HS-27A (cell line): ENCODE measurements at places on chromosomes 12 and 14.

DNA sequence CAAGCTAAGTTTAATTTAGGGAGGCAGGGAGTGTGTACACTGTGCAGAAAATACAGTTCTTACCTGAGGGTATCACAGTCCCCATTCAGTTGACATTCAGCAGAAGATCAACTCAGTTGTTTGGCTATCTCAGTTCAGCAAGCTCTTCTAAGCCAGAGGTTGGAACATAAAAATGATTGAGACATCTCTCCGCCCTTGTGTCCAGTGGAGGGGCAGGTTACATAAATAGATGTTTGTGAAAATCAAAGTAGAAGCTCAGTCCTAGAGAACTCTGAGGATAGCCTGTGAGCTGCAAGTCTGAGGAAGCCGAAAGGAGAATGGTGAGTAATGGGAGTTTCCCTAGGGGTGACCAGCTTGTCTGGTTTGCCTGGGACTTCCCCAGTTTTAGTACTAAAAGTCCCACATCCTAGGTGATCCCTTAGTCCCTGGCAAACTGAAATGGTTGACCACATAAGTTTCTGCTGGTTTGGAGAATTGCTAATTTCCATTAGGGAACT, 251.4 kb upstream of the ATP2B1 start:
- no peak for DNase-seq

- no peak for DNase-seq
These were observed 57.8 kb downstream of the RIMBP2 start for GRCh38 chr12:130658145-130658911.

DNA sequence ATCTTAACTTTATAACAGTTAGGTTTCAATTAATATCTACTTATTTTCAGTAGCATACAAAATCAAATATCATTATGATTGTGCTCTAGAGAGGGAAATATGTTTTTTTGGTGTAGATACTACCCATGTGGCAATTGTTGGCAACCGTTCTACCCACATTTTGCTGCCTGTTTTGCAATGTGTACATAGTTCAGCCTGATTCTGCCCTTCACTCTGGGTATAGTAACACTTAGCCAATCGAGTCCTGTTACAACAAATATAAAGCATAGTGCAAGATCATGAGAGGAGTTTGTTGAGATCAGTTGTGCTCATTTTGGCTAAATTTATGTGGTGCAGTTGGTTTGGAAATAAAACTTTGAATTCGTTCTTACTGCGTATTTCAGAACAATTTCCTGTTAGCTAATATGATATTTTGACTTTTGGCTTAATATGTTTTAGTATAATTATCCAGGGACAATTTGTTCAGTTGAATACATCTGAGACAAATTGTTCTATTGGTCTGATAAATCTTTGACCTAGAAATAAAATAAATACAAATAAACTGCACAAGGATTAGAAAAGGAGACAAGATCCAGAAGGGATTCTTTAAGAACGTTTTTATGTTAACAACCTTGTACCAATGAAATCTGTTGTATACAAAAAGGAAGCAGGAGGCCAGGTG, 76.9 kb downstream of the ATF7IP start:
- DNase-seq = no peak

DNA sequence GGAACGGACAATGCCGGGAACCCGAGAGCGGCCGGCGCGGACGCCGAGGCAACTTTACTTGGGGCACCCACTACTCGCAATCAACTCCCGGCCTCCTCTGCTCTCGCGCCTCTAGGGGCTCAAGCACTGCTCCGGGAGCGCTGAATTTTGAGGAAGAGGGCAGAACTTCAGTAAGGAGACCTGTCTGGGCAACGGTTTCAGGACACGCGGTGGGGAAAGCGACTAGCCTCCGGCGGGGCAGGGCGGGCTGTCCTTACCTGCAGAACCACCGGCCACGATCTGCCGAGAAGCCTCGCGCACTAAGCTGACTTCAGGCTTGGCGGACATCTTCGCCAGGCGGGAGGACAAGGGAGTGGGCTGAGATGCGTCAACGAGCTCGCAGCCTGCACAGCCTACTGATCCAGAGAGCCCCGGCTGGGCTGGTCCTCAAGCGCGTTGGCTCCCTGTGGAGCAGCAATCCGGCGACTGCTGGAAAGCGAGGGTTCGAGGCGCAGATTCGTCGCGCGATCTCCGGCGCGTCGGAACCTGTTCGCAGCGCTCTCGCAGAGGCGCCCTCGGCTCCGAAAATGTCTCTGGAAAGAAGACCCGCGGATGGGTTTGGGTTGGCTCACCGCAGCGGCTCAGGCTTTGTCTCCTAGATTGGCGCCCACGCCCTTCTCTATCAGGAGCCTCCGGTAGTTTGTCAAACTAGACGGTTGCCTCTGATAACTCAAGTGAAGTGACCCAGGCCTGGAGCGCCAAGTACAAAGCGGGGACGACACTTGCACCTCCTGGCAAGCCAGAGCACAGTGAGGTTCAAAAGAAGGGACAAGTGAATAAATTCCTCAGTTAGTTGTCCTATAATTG, at the start of gene SLC25A21:
Gene SLC25A21, minus strand, starts transcription at position 583 of the 846 bp plus-strand sequence.
- DNase-seq = peak; percentile 86

DNA sequence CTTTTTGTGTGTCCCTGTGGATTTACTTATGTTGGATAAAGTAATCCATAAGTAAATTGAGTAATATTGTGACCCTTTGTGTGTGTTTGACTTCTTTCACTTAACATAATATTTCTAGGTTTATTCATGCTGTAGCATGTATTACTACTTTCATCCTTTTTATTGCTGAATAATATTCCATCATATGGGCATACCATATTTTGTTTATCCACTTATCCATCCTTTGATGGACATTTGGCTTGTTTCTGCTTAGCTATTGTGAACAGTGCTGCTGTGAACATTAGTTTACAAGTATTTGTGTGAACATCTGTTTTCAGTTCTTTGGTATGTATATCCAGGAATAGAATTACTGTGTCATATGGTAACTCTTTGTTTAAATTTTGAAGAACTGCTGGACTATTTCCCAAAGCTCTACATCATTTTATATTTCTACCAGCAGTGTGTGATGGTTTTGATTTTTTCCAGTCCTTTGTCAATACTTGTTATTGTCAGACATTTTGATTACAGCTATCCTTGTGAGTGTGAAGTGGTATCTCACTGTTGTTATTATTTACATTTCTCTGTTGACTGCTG, 25.2 kb downstream of the G2E3 start:
- DNase-seq = no peak

DNA sequence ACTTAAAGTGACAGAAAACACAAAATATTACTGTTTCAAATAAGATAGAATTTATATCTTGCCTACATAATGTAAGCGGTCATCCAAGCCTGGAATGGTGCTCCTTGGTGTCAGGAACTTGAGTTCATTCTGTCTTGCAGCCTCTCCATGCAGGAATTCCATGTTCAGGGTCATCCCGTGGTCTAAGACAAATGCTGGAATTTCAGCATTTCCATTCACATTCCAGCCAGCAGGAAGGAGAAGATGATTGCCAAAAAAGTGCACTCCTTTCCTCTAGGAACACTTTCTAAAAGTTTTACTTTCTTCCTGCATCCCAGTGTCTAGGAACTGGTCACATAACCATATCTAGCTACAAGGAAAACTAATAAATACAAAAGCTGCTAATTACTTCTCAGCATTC, 106.3 kb downstream of the PTPRO start:
- DNase-seq = no peak

GRCh38 chr12:32603071-32603470, 76.0 kb upstream of the DNM1L start:
- DNase-seq = no peak

GRCh38 chr14:67875175-67876006, 55.8 kb downstream of the RAD51B start:
- DNase-seq = no peak

DNA sequence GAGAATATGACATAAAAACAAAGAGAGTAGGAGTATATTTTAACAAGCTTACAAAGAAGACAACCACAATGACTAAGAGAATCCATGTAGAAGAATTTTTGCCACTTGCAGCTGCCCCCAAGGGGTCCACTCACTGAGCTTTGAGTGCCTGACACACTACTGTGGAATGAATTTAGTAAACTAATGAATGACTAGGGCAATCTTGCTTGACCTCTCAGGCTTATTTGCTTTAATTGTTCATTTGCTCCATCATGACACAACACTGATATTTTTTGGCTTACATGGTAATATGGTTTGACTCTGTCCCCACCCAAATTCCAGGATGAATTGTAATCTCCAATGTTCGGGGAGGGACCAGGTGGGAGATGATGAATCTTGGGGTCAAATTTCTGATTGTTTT, 249.1 kb upstream of the FAR2 start:
- peak; percentile 92 for DNase-seq

DNA sequence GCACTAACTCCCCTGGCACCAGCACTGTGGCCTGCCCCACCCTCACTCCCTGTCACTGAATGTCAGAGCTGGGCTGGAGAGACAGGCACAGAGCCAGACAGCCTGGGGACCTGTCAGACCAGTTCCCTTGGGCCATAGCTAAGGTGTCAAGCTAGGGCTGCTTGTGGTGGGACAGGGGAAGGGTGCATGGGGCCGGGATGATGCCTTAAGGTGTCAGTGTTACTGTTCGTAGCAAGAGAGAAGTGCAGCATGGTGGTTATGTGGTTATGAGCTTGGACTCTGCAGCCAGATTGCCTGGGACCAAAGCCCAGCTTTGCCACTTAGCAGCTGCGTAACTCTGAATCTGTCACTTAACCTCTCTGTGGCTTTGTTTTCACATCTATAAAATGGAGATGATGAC, 3.8 kb downstream of the RAPGEF3 start:
- no peak for DNase-seq

DNA sequence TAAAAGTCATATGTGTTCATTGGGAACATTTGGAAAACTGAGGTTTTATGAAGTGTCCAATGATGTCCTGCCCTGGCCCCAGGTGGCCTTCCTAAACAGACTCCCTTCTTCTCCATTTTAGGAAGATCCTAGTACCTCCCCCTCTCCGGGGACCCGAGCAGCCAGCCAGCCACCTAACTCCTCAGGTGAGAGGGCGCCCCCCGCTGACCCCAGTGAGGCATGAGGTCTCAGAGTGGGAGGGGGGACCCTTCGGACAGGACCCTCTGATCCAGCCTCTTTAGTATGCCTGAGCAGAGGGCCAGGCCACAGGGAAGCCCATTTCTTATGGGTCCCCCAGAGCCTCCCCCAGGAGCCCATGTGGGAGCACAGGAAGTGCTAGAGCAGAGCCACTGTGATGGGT, 23.7 kb downstream of the DEGS2 start:
- no peak for DNase-seq

DNA sequence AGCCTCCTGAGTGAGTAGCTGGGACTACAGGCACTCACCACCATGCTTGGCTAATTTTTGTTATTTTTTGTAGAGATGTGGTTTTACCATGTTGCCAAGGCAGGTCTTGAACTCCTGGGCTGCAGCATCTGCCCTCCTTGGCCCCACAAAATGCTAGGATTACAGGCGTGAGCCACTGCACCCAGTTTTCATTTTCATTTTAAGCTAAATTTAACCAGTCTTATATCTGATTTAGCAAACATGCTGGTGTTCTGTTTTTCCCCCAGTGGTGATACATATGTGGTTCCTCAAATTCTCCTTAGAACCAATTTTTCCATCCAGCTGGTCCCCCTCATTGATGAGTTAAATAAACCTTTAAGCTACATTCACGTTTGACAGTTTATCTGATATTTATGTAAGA, 43.8 kb upstream of the BICD1 start:
- no peak for DNase-seq

- no peak for DNase-seq
These were observed 869.2 kb downstream of the TMEM121 start for GRCh38 chr14:106395456-106396050.

DNA sequence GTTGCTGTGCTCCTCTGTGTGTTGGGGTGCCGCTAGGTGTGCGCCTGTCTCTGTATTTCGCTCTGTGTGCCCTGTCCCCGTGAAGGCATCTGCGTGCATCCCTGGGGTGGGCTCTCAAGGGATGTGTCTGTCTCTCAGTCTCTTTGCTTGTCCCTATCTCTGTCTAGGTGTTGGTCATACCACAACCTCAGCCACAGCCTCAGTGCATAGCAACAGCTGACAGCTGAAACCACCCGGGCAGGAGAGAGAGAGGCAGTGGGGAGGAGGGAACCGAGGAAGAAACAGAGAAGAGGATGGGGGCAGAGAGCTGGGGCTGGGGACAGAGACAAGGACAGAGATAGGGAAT, 953 bp upstream of the NXPH4 start:
- DNase-seq = no peak

DNA sequence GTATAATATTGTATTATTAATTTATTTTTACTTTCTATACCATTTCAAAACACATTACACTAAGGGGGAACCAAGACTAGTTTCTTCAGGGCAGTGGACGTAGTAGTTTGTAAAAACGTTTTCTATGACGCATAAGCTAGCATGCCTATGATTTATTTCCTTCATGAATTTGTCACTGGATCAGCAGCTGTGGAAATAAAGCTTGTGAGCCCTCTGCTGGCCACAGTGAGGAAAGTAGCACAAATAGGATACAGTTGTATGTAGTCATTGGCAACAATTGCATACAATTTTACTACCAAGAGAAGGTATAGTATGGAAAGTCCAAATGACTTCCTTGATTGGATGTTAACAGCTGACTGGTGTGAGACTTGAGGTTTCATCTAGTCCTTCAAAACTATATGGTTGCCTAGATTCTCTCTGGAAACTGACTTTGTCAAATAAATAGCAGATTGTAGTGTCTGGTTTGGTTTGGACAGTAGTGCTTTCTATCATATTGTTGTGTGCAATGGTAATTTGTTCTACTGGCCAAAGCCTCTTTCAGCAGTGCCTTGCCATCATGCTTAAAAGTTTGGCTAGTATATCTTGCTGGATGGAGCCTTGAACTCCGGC, 24.3 kb upstream of the PLEKHD1 start:
- peak; percentile 58 for DNase-seq

- DNase-seq = peak; percentile 41
These were observed 172.3 kb upstream of the ATXN7L3B start for GRCh38 chr12:74365178-74365964.

GRCh38 chr12:27618836-27619235, 77.4 kb upstream of the REP15 start:
- no peak for DNase-seq

DNA sequence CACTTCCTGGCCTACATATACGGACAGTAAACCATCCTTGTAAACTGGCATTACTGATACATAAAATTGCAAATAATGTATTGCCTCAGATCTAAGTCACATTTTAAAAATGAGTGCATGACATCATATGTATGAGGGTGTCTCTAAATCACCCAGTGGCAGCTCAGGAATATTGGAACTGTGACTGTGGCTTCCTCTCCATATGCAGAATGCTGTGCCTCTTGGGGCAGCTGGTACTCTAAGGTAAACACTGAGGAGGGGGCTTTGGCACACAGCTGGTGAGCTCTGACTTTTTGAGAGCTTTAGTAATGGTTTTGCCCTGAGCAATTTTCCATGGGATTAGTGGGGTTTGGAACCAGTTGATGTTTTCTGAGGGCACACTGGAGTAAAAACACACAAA, 263.7 kb downstream of the BMP4 start:
- no peak for DNase-seq

DNA sequence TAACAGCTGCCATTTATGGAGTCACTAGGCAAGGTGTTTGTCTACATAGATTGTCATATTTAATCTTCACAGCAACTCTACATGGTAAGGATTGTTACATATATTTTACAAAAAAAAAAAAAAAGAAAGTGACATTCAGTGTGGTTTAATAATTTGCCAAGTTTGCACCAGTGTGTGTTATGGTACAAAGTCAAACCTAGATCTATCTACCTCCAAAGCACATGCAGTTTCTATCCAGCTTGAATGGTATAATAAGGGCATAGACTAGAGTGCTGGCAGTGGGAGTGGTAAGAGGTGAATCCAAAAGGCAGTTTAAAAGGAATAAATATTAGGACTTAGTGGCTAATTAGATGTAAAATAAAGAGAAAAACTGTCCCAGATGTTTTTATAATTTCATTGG, 66.2 kb upstream of the PCNX4 start:
- no peak for DNase-seq

GRCh38 chr14:63504648-63505047, 38.5 kb downstream of the PPP2R5E start:
- DNase-seq = no peak
